ENCODE measurements at places on chromosomes 12 and 14.
A peak's percentile ranks its signal among the peaks of the same experiment; 100 is the strongest.

GRCh38 chr14:96484399-96484798 lies 17.8 kb upstream of the PAPOLA start:
- DNase-seq, result no peak

- no peak for DNase-seq
Observed at GRCh38 chr14:85380881-85381280, 149.1 kb upstream of the FLRT2 start.

DNA sequence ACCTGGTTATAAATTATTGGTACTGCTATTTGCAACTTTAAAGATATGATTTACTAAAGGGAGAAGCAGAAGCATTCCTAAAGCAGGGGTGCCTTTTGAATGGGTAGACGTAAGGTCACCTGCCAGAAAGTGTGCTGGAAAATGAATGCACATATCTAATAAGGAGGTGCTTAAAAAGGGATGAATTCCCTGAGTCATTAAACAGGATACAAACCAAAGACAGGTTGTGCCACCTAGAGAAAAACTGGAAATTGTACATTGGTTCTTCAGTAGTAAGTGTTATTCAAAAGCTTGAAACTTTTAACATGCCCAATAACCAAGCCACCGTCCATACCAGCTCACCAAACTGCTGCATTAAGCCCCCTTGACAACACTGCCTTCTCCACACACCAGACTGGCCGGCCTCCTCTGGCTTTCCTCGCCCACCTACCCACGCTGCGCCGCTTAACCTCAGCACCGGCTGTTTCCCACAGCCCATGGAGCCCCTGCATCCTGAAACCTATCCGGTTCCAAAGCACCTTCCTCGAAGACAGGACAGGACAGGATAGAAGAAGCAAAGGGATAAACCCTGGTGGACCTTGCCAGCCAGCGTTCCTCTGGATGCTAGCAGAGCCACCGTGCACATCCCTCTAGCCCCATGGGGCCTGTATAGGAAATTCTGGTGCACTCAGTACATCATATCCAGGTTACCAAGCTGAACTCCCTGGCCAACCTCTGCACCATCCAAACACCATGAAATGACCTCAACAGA lies 201.5 kb upstream of the CAND1 start:
- no peak for DNase-seq

DNA sequence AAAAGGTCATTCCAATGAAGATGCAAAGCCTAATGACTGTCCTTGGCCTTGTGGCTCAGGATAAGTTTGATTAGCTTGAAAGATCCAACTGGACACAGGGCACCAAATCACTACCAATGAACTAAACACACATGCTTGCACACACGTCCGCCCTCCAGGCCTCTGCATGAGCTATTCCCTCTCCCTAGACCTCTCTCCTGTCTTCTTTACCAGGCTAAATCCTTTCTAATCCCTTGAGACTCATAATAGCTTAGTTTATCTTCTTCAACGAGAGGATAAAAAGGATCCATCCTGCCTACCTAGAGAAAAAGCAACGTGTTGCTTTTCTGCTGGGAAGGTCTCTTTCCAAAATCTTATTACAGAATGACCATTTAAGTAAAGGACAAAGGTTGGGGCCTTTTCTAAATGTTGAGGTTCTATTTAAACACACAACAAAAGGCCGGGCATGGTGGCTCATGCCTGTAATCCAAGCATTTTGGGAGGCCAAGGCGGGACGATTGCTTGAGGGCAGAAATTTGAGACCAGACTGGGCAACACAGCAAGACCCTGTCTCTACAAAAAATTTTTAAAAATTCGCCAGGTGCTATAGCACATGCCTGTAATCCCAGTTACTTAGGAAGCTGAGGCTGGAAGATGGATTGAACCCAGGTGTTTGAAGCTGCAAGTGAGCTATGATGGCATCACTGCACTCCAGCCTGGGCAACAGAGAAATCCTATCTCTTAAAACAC lies 22.4 kb downstream of the PXN start:
- no peak for DNase-seq

GRCh38 chr12:54421879-54422250 lies 2.8 kb upstream of the ITGA5 start:
- no peak for DNase-seq

DNA sequence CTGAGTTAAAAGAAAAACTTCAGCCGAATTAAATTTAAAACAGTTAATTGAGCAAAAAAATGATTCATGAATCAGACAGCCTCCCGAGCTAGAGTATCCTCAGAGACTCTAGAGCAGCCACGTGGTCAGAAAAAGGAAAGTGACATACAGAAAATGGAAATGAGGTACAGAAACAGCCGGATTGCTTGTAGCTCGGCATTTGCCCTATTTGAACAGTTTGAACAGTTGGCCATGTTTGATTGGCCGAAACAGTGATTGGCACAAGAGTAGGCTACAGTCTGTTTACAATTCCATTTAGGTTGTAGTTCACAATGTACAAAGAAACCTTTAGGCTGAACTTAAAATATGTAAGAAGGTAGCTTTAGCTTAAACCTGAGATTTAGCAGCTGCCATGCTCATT lies 12.9 kb upstream of the OXA1L start:
- DNase-seq, result no peak

- DNase-seq, result no peak
Observed at GRCh38 chr12:124597041-124597440, 29.6 kb upstream of the NCOR2 start.

- DNase-seq, result no peak
Observed at GRCh38 chr12:84891106-84891838, 21.3 kb downstream of the SLC6A15 start.

GRCh38 chr12:48545833-48546469 lies 20.5 kb downstream of the OR8S1 start:
- no peak for DNase-seq

- no peak for DNase-seq
Observed at GRCh38 chr12:19026614-19027488, 102.7 kb upstream of the PLEKHA5 start.

- no peak for DNase-seq
Observed at GRCh38 chr12:24530689-24531088, 418.2 kb downstream of the BCAT1 start.

GRCh38 chr12:54200412-54200811 lies 11.6 kb upstream of the SMUG1 start:
- no peak for DNase-seq

DNA sequence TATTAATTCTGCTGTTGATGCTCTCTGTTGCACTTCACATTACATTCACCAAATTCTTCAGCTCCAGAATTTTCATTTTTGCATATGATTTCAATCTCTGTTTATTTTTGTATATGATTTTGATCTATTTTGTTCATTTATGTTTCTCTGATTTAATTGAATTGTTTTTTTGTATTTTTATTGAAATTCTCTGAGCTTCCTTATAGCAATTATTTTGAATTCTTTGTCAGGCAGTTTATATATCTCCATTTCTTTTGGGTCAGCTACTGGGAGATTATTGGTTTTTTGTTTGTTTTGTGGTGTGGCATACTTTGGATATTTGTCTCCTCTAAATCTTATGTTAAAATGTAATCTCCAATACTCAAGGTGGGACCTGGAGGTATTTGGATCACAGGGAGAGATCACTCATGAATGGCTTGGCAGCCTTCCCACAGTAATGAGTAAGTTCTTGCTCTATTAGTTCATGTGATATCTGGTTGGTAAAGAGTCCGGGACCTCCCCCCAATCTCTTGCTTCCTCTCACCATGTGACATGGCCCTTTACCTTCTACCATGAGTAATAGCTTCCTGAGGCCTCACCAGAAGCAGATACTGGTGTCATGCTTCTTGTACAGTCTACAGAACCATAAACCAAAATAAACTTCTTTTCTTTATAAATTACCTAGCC lies 8.7 kb upstream of the TCL1A start:
- no peak for DNase-seq

GRCh38 chr14:58491593-58491992 lies 64.1 kb downstream of the KIAA0586 start:
- no peak for DNase-seq

- no peak for DNase-seq
Observed at GRCh38 chr12:110957652-110958051, 37.3 kb upstream of the MYL2 start.

DNA sequence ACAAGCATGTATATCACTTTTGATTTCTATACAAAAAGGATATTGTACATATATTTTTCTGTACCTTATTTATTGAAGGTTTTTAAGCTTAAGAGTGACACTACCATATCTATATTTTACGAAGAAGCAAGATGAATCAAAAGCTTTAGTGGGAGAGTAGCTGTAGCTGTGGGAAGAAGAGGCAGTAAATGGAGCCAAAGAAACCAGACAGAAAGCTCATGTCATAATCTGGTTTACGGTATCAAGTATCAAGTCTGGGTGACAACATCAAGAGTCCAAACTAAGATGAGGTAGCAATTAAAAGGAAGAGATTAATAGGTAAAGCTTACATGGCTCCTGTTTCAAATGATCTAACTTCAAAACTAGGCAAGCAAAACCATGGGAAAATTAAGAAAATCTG lies 54.8 kb downstream of the CEP83 start:
- DNase-seq, result no peak

DNA sequence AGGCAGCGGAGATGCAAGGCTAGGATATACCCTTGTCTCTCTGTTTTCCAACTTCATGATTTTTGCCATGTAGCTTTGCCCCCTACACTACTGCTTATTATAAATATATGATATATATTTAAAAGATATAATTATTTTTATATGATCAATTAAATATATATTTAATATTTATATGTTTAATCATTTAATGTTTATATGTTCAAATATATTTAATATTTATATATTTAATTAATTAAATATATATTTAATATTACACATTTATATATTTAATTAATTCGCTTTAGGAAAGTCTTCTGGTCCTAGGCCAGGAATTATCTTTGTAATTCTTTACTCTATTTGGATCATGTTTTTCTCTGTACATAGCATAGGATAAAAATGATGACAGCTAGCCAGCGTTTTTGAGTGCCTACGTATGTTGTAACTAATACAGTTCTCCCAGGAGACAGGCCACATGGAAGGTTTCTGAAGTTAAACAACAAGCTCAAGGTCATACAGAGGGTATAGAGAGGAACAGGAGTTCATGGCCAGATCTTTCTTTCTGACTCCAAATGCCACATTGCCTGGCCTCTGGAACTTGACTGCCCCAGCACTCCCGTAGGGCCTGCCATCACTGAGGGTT lies 192.5 kb downstream of the KCNA5 start:
- no peak for DNase-seq

DNA sequence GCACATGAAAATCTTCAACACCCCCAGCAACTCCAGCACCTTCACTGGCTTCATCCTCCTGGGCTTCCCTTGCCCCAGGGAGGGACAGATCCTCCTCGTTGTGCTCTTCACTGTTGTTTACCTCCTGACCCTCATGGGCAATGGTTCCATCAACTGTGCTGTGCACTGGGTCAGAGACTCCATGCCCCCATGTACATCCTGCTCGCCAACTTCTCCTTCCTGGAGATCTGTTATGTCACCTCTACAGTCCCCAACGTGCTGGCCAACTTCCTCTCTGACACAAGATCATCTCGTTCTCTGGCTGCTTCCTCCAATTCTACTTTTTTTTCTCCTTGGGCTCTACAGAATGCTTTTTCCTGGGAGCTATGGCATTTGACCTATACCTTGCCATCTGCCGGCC lies 11.5 kb upstream of the OR11G2 start:
- DNase-seq, result no peak

GRCh38 chr12:32089586-32089985 lies 17.1 kb upstream of the BICD1 start:
- no peak for DNase-seq

GRCh38 chr14:77032844-77033621 lies 4.5 kb upstream of the IRF2BPL start:
- DNase-seq, result peak; percentile 86

- no peak for DNase-seq
Observed at GRCh38 chr12:26520869-26521268, 312.1 kb downstream of the ITPR2 start.

GRCh38 chr14:41302776-41303175 lies 303.9 kb upstream of the LRFN5 start:
- DNase-seq, result no peak

DNA sequence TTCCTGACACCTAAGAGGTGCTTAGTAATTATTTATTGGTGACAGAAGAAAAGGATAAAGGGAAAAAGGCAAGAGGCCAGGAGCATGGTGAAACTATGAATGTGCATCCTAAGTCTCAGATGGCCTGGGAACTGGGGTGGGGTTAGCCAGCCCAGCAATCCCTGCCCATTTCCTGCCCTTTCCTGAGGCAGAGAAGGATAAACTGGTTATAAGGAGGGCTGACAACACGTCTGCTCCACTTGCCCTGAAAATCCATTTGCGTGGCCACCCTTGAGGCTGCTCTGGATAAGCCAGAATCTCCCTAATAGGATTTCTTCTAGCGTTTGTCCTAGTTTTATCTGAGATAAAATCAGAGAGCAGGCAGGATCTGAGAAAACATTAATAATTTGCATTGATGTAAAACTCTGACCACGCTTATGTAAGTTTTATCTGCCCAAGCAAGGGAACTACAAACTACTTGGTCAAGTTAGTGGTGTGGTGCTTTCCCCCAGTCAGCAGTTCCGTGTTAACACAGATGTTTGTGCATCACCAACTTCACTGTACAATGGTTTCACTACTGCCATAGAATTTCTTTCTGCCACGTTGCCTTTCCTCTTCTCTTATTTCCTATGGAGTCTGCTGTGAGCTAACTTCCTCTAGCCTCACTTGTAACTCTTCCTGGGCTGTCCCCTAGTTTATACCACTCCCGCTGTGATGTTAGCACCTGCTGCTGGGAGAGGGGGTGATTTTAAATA lies 392.7 kb downstream of the RPS29 start:
- DNase-seq, result no peak

DNA sequence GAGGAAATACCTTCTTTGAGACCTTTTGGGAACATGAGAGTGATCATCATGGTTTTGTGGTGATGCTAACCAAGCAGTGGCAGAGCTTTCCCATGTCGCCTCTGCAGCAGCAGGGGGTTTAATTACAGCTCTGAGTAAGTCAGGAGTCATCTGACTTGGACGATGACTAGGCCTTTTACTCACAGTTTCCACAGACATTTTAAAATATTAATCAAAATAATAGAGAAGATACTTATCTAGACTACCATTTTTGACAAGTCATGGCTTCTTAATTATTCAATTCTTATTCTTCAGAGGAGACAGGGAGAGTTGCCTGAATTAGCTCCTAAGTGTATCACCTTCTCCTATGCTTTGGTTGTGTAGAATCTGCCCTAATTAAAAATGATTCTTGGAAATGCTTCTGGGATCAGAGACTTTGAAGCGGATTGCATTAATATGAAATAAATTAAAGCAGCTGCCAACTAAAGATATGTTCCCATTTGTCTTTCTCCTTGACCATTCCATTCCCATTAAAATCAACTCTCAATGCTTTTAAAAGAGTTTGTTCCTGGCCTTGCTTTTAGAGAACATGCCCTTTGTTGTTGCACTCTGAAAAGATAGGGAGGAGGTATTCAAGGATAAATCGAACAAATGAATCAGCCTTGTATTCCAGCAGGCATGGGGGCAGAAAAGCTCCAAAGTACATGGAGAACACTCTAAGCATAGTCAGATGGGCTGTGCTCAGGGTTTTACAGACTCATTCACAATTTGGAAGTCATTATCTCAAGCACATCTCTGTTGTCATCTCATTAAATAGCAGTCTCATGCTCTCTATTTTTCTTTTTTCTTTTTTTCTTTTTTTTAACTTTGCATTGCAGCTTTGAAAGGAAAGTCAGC lies 7.7 kb upstream of the IFNG-AS1 start:
- peak; percentile 58 for DNase-seq

All from HS-5 (cell line).